ENCODE measurements at places on chromosomes 16 and 17.

GRCh38 chr16:6937641-6938040 is 395.0 kb upstream of the RBFOX1 start:
- DNase-seq: no peak

GRCh38 chr17:9364837-9365430 is 210.7 kb downstream of the STX8 start:
- DNase-seq: no peak

GRCh38 chr16:84552135-84552534 is 47.7 kb upstream of the MEAK7 start:
- DNase-seq: no peak

DNA sequence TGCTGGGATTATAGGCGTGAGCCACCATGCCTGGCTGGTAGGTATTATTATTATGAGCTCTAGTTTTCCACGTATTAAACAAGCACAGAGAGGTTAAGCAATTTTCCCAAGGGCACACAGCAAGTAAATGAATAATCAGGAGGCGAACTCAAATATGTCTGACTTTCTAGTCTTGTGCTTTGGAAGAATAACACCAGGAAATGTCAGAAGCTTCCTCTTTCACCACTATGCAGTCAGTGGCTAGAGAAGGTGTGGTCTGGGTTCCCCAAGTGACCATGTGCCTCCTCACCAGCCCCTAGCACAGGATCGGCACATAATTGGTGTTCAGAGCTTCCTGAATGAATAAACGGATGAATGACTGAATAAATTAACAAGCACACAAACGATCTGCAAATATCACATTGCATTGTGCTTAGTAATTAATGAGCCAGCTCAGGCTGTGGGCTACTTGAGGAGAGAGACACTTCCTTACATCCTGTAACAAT is 21.6 kb upstream of the SCNN1B start:
- DNase-seq: no peak

GRCh38 chr16:59210955-59211541 is 476.9 kb upstream of the GOT2 start:
- DNase-seq: no peak

DNA sequence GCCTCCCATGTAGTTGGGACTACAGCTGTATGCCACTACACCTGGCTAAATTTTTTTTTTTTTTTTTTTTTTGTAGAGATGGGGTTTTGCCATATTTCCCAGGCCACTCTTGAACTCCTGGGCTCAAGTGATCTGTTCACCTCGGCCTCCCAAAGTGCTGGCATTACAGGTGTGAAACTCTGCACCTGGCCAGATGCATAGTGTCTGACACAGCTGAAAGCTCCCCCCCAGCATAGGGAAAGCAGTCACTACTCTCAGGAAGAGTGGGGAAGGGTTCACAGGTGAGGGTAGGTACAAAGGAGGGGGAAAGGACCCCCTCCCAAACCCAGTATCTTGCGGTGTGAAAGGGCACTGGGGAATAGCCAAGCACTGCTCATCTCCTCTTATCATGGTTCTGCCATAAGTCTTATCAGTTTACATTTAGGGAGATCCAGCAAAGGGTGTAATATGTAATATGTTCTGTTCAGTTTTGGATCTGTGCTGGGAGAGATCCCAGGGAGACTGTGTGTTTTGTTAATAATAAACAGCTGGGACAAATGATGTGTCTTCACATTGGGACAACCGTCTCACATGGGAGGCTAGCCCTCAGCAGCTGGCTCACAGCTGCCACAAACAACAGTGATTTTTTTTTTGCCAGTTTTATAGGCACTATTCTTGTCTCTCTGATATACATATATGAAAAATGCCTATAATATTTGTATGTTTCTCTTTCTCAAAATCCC is 6.8 kb upstream of the CAVIN1 start:
- DNase-seq: no peak

- no peak for DNase-seq
Measured at GRCh38 chr17:7656958-7657609, 6.4 kb downstream of the ATP1B2 start.

DNA sequence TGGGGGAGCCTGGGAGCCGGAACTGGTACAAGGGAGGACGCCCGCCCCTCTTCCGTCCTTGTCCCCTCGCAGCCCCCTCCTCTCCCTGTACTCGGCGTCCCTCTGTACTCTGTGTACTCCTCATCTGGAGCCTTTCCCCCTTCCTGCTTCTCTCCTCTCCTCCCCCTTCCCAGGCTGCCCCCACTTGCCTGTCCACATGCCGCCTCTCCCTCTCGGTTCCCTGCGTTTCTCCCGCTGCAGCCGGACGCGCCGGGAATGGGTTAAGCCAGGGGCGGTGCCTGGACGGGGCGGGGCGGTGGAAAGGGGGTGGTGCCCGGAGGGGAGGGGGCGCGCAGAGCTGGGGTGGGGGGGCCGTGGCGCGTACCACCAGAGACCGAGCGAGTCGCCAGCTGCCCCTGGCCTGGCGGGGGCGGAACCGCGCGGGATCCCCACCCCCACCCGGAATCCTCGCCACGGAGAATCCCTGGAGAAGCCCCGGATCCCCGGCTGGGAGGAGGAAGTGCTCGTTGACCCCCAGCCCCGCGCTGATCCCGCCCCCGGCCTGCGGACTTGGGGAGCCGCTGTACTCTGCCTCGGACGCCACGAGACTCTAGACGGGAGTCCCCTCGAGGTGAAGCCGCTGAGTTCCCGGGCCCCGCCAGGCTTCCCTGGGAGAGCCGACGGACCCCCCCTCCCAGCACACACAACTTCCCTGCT is 22.6 kb downstream of the GJD3 start:
- no peak for DNase-seq

GRCh38 chr17:5210091-5210490 is 18.4 kb upstream of the ZNF594 start:
- DNase-seq: no peak

GRCh38 chr17:19386974-19387920 is at the start of gene MFAP4:
MFAP4 (minus strand) TSS chr17:19387190; CDS start chr17:19387155, 35 bp downstream.
- DNase-seq: no peak

DNA sequence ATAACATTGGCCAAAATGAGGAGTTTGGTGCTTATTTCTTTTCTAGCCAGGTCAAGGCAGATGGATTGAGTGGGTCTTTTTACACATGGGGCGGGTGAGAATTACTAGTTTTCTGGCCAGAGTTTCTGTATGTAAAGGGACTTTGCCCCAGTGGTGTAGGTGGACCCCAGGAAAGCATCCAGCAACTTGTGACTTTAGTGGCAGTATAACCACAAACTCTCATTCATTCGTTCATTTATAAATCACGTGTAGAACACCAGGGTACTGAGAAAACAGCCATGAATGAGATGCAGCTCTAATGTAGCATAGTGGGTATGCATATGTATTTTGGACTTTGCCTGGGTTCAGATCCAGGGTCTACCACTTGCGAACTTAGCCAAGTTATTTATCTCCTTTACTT is 8.1 kb downstream of the RAI1 start:
- no peak for DNase-seq

- DNase-seq: no peak
Measured at GRCh38 chr16:19374402-19374801, 43.3 kb upstream of the TMC5 start.

GRCh38 chr17:21176773-21177395 is 37.1 kb downstream of the TMEM11 start:
- DNase-seq: no peak

- no peak for DNase-seq
Measured at GRCh38 chr17:2982854-2983253, 80.6 kb downstream of the OR1D5 start.

DNA sequence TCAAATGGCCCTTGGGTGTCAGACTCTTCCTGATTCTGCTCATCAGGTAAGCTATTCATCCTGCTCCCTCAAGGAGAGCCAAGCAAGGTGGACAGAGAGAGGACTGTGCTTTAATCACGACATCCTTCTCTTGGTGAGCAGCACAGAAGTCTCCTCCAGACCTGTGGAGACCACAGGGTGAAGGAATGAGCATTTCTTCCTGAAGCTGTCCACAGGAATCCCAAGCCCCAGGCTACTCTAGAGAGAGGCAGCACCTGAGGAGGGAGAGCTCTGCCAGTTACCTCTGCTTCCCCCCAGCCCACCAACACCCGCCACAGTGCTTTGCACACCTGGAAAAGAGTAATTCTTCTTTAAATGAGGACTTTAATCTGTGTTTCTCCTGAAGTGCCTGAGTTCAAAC is 100.0 kb downstream of the PARN start:
- DNase-seq: no peak

DNA sequence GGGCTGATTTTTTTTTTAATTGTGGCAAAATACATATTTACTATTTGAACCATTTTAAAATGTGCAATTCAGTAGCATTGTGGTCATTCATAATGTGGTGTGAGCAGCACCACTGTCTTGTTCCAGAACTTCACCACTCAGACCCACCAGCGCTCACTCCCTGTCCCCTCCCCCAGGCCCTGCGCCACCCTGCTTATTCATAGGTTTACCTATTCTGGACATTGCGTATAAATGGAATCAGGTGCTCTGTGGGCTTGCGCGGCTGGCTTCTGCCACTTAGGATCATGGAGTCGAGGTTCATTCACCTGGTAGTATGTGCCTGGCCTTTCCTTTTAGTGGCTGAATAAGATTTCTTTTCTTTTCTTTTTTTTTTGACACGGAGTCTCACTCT is 59.4 kb downstream of the NT5M start:
- no peak for DNase-seq

GRCh38 chr17:41535764-41536481 is 7.8 kb upstream of the KRT19 start:
- no peak for DNase-seq

GRCh38 chr16:86597880-86598606 is 19.7 kb downstream of the FOXL1 start:
- no peak for DNase-seq

DNA sequence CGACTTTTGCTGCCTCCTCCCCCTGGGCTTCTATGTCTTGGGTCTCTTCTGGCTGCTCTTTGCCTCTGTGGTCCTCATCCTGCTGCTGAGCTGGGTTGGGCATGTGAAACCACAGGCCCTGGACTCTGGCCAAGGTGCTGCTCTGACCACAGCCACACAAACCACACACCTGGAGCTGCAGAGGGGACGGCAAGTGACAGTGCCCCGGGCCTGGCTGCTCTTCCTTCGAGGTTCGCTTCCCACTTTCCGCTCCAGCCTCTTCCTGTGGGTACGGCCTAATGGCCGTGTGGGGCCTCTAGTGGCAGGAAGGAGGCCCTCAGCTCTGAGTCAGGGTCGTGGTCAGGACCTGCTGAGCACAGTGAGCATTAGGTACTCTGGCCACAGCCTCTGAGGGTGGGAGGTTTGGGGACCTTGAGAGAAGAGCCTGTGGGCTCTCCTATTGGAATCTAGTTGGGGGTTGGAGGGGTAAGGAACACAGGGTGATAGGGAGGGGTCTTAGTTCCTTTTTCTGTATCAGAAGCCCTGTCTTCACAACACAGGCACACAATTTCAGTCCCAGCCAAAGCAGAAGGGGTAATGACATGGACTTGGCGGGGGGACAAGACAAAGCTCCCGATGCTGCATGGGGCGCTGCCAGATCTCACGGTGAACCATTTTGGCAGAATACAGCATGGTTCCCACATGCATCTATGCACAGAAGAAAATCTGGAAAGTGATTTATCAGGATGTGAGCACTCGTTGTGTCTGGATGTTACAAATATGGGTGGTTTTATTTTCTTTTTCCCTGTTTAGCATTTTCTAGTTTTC is 2.3 kb downstream of the GP1BA start:
- no peak for DNase-seq

DNA sequence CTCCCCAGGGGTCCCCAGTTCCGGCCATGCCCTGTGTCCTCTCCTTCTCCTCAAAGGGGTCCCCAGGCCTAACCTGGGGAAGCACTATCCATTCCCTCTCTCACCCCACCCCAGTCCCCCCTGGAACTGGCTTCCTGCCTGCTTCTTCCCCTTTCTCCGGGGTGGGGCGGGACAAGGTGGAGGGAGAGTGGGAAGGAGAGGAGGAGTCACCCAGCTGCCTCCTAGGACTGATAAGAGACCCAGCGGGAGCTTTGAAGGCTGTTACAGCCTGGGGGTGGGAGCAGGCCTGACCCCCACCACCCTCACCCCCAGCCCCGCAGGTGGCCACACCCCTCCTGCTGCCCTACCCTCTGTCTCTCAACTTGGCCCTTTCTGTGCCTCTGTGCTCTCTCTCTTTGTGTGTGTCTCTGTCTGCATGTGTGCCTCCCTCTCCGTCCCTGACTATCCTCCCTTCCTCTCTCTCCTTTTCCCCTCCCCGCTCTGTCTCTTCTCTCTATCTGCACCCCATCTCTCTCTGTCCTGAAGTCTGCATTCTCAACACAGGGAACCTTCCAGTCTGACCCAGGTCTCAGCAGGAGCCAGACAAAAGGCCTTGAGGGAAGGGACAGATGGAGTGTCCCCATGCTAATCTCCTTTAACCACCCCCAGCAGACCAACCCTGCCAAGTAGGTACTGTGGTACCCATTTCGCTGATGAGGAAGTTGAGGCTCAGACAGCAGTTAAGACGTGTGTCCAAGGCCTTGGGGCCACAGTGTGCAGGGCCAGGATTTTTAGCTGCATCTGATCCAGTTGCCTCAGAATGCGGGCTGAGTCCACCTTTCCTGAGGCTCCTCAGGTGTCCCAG is 66.1 kb downstream of the RAB11FIP4 start:
- no peak for DNase-seq

GRCh38 chr17:16343569-16343968 is 9.7 kb downstream of the CENPV start:
- no peak for DNase-seq

- DNase-seq: peak; percentile 15
Measured at GRCh38 chr17:50272711-50273653, 1.3 kb upstream of the TMEM92 start.

DNA sequence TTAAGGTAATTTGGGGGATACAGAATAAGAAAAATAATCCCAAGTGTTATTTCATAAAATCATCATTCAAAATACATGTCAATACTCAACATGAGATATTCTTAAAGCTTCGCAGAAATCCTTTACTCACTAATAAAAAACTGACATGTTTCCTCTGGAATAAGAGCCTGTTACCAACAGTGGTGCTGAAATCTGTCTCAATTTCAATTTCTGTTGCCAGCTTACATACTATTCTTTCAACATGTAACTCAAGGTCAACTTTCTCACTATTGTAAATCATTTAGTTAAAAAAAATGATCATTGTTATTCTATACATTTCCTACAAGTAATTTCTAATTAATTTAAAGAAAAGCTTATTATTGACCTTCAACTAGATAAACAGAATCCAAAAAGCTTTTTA is 67.9 kb downstream of the CEP95 start:
- no peak for DNase-seq

DNA sequence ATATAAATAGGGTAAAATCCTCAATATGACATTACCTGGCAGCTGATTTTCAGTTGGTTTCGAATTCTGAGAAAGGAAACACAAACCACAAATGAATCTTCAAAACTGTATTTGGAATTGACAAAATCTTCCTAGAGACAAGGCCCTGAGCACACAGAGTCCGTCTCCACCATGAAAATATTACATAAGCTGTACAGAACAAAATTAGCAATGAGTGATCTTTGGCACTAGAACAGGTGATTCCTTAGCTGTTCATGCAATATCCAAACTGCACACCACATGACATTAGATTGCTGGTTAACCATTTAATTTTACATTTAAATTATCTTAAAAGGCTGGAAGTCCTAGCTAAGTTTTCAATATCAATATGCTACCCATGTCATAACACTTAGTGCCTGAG is 31.7 kb downstream of the GJC1 start:
- DNase-seq: no peak

Data from stimulated activated CD4-positive, alpha-beta T cell treated with anti-CD3 and anti-CD28 coated beads, Interleukin-12 subunit alpha, Interleukin-12 subunit beta, amount 100 ng/mL, for 24 hours (primary cell).